ENCODE measurements at places on chromosomes 7 and 10. TPM values are rescaled to one million over a fixed set of nuclear protein-coding genes. Genes with fewer than 3 reads are reported as not detected.

ZNF365 gene
- not detected for total RNA-seq

CYP2C19 gene
- total RNA-seq = 121 TPM

PSD gene
- 0.56 TPM for total RNA-seq

SPDYE6 gene
- not detected for total RNA-seq

DGKI gene
- 0.33 TPM for total RNA-seq

HABP2 gene
- total RNA-seq = 247 TPM

ZSCAN25 gene
- 11.0 TPM for total RNA-seq

AGR3 gene
- total RNA-seq = not detected

PAPOLB gene
- total RNA-seq = 0.08 TPM

LLCFC1 gene
- not detected for total RNA-seq

ZP3 gene
- total RNA-seq = 0.47 TPM

NUTM2E gene
- not detected for total RNA-seq

NUTM2D gene
- 1.8 TPM for total RNA-seq

C10orf53 gene
- total RNA-seq = not detected

EXOSC1 gene
- 12.2 TPM for total RNA-seq

TRIM74 gene
- total RNA-seq = 0.50 TPM

MSS51 gene
- 1.4 TPM for total RNA-seq

FOXI2 gene
- total RNA-seq = under 0.01 TPM

NKX6-2 gene
- not detected for total RNA-seq

CYP3A4 gene
- total RNA-seq = 138 TPM

MRPS17 gene
- 7.2 TPM for total RNA-seq

ZNF746 gene
- total RNA-seq = 13.5 TPM

STRIP2 gene
- total RNA-seq = 0.50 TPM

PTPN20 gene
- 1.4 TPM for total RNA-seq

KNDC1 gene
- total RNA-seq = 0.61 TPM

Data from liver (tissue), 10 donors.